ENCODE measurements at places on chromosomes 1 and 21. TPM values are rescaled to one million over a fixed set of nuclear protein-coding genes. Genes with fewer than 3 reads are reported as not detected.

The RGS13 gene
- not detected for total RNA-seq

The SLC19A2 gene
- 10.3 TPM for total RNA-seq

The PCP4 gene
- total RNA-seq, result not detected

The F13B gene
- total RNA-seq, result not detected

The NUDT4B gene
- 46.0 TPM for total RNA-seq

The S100A7 gene
- not detected for total RNA-seq

The SYT14 gene
- total RNA-seq, result 0.32 TPM

The CFAP74 gene
- total RNA-seq, result not detected

The ZNF281 gene
- total RNA-seq, result 33.1 TPM

The MMEL1 gene
- 0.32 TPM for total RNA-seq

The HSPB7 gene
- total RNA-seq, result 19.6 TPM

The AADACL4 gene
- not detected for total RNA-seq

The PLXNA2 gene
- total RNA-seq, result 10.6 TPM

The ZSWIM5 gene
- total RNA-seq, result 0.86 TPM

The WNT9A gene
- 0.52 TPM for total RNA-seq

The COL9A2 gene
- total RNA-seq, result 2.3 TPM

The AMY1B gene
- total RNA-seq, result not detected

The FMO1 gene
- not detected for total RNA-seq

The ZBTB18 gene
- total RNA-seq, result 8.5 TPM

The LCE2B gene
- total RNA-seq, result not detected

The VAMP3 gene
- 154 TPM for total RNA-seq
